Foreskin melanocyte (primary cell): ENCODE measurements at places on chromosomes 16 and 17.

GRCh38 chr16:50712956-50713355, 19.6 kb downstream of the NOD2 start:
- DNase-seq = no peak

- peak; percentile 24 for DNase-seq
Observed at GRCh38 chr17:55340686-55341085, 75.9 kb downstream of the HLF start.

DNA sequence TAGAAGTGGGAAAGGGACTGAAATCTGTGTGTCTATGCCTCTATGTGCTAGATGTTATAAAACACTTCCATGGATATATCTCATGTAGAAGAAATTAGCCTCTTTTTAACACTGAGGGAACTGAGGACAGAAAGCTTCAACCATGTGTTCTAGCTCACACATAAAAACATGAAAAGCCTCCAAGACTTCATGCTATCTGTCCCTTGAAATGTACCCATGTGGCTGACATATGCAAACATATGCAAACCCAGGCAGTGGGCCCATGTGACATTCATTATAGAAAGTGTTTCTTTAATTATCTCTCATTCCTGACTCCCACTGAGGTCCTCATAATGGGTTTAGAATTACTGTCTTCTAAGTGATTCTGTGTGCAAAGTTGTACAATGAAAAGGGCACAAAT, 134.7 kb upstream of the MAF start:
- DNase-seq = no peak

DNA sequence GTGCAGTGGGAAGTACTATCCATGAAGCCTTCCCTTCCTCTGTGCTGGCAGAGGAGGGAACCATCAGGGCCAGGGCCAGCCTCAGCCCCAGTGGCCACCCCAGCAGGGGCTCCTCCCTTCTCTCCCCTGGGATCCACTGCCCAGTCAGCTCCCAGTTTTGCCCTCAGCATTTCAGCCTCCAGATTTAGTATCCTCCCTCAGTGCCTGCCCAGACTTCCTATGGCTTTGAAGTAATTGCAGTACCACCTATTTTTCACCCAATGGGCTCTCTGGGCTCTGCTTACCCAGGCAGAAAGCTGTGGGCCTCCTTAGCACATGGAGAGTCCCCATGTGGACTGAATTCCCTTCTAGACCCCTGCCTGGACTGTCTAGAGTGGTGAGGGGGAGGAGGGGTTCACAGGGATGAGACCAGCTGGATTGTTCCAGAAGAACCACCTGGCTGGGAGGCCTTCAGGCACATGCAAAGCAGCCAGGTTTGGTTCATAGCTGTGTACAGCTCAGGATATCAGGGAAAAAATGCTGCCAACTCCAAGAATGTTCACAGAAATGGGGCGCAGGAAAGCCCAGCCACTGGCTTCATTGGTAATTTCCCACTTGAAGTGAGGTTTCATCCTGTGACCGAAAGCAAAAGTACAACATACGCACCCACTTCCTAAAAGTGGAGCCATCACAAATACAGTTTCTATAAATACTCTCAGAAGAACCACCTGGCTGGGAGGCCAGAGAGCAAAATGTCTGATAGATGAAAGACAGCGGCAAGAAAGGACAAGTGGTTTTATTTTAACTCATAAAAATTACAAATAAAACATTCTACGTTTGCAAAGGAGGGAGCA, 15.2 kb upstream of the HERPUD1 start:
- no peak for DNase-seq

DNA sequence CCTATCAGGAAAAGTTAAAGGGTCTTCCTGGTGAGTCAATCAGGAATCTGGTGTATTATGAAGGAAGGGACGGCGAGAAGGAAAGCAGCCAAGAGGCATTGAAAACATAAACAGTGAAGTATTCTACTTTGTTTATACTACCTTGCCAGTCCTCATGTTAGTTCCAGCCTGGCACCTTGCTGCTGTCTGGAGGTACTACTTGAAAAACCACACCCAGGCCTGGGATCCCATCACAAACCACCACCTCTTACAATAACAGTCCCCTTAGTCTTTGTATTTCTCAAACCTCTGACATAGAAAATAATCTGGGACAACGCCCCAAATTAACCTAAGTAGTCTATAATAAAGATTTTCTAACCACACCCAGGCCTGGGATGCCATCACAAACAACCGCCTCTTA, 676.7 kb upstream of the SOX9 start:
- no peak for DNase-seq

DNA sequence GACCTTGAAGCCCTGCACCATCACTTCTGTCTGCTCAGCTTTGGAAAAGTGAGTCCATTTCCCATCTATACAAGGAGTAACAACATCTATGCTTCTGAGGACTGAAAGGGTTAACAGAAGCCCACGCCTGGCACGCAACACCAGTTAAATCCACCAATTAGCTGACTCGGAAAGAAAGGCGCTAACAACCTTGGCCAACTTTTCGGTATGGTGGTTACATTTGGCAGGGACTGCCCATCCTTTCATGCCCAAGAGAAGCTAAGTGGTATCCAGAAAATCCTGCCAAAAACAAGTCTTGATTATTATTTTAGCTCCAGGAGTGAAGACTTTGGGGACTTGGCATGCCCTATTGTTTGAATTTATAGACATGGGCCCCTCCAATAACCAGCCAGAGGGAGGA, 202.3 kb upstream of the RPL38 start:
- no peak for DNase-seq

DNA sequence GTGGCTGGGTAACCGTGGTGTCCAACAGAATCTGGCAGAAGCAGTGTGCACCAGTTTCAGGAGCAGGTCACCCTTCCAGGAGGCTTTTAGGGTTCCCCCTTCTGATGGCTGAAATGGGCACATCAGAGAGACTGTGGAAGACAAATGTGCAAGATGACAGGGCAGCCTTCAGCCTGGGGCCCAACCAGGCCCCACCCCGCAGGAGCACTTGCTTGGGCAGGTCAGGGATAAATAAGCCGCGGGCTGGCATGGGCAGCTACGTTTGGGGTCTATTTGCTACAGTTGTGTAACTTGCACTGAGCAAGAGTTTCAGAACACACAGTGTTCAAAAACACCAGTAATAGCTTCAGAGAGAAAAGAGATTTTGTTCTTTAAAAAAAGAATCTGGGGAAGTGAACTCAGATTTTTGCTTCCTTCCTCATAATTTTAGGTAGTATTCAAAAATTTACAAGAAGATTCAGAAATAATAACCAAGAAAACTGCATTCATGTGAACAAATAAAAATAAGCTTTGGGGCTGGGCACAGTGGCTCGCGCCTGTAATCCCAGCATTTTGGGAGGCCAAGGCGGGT, 44.9 kb upstream of the BAHCC1 start:
- no peak for DNase-seq

DNA sequence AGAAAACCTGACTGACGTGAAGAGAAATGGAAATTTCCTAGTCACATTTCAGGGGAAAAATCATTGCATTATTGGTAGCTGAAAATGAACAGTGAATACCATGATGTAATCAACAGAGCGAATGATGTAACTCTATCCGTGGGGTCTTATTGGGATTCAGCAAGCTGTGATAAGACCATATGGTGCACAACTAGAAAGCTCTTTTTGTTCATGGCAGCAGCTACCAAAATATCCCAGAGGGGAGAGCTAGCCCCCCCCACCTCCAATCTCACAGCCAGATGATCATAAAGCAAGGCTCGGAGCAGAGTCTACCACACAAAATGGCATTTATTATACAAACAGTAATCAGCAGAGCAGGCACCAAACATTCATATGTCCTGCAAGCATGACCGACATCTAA, 22.2 kb upstream of the DNAH17 start:
- DNase-seq = no peak

- DNase-seq = no peak
Observed at GRCh38 chr16:67001726-67002125, 13.3 kb downstream of the CES4A start.

DNA sequence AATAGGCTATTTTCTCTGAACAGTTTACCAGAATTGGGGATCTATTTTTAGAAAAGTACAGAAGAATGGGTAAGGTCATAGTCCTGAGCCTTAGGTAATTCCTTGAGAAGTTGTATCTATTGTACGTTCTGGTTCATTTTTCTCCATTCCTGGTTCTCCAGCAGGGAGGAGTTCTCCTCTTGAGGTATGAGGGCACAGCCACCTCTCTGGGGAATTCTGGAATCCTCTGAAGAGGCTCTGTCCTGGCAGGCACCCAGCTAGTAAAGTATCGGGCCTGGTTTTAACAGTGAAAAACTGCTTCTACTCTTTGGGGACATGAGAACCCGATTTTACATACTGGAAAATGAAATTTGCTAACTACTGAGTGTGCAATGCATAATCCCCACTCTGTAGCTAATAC, 19.6 kb upstream of the PMFBP1 start:
- DNase-seq = no peak

- DNase-seq = peak; percentile 31
Observed at GRCh38 chr17:59105852-59106462, 723 bp downstream of the TRIM37 start.

DNA sequence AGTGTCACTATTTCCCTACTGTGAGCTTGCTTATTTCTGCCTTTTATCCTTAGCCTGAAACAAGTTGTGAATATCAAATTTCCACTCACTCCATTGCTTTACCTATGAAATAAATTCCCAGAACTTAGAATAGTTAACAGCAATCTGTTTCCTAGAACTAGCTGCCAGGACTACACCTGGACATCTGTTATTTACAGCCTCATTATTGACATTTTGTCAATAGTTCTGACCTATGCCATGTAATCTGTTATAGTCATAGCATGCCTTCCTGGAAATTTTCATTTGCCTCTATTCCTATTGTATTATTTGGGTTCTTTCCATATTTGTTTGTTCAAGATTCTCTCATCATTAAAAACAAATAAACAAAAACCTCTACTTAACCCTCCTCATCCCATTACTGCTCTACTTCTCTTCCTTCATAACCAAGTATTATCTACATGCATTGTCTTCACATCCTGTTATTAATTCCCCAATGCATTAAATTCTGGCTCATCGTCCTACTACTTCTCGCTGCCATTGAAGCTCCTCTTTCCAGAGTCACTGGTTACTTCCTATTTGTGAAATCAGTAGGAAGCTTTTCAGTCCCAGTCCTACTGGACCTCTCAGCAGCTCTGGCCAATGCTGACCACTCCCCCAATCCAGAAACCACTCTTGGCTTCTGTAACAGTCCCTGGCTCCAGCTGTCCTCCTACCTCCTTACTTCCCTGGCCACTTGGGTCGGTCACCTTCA, 55.3 kb downstream of the PIGL start:
- no peak for DNase-seq

DNA sequence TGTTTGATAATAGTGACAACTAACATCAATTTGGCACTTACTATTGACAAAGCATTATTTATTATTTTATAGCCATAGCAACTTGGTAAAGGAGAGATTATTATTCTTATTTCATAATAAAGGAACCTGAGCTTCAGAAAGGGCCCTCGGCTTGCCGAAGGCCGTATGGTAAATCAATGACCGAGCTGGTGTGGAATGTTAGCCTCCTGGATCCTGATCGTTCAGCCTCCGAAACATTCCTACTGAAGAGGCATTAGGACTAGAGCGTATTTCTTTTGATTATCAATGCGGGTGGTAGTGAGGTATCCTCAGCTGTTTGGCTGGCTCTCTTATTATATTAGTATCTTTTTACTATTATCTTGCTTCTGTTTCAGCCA, 199.3 kb upstream of the TBX2 start:
- DNase-seq = no peak

DNA sequence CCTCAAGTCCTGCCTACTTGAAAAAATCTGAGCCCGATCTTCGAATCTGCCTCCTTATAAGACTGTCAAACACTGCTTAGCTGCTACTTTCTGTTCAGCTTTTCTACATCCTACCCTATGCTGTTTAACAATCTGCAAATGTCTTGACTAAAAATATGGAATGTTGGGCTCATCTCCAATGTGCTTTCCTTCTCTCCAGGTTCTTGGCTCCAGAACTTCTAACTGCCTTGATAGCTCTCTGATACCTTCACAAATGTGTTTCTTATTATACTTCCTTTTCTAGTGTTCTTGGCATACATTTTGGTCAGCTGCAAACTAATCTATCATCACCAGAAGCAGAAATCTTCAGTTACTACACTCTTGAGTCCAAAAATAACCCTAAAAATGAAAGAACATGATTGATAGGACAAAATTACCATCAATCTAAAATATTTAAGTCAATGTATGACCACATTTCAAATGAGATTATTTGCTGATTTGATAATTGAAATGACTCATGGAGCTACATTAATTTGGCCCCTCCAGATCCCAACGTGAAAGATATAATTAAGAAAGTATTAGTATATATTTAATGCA, 372.3 kb upstream of the MON1B start:
- no peak for DNase-seq

DNA sequence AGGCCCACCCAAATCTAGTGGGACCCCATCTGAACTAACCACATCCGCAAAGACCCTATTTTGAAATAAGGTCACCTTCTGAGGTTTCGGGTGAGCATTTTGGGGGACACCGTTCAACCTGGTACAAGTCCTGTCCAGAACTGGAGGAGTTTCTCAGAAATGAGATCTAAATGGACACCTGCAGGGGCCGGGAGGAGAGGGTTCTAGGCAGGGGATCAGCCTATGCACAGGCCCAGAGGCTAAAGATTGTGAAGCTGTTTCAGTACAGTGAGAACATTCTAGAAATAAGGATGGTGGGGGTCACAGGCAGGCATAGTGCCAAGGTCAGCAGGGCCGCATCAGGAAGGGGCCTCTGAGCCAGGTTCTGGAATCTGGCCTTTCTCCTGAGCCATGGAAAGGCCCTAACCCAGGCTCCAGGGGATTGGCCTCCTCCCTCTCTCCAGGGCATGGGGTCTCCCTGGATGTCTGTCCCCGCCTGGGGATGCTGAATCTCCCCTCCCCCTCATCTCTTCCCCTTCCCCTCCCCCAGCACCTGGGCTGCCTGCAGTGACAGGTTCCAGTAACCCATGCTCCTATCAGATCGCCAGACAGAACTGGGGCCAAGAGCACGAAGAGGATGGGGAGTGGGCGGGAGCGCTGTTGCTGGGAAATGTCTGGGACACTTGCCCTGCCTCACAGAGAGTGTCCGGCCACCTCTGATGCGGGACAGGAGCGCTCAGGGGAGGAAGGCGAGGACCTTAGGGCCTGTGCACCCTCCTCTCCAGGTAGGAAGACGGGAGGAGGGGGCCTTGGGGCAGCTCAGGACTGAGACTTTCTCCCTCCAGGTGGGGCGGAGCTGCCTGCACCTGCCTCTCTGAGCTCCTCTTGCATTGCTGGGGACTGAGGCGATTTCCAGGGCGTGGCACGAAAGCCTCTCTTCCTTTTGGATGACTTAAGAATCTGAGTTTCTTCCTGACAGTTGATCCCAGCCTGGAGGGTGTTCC, 321.4 kb upstream of the TNRC6C start:
- no peak for DNase-seq

GRCh38 chr16:4048481-4048880, 67.8 kb downstream of the ADCY9 start:
- no peak for DNase-seq

GRCh38 chr17:67074781-67075180, 30.4 kb downstream of the CACNG1 start:
- DNase-seq = no peak

- DNase-seq = no peak
Observed at GRCh38 chr17:72342061-72342460, 221.2 kb downstream of the SOX9 start.

DNA sequence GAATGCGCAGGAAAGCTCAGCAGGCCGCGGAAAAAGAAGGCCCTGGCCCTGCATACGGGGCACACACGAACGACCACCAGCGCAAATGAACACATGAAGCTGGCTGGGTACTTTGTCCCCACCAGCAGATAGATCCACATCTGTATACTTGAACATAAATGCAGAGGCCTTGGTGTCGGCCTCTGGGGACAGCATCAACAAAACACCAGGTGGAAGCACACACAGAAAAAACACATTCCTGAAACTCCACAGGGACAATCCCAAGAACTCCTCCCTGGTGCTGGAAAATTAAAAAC, 606 bp upstream of the ZBTB4 start:
- DNase-seq = no peak

GRCh38 chr17:17815436-17816200, 21.2 kb downstream of the SREBF1 start:
- no peak for DNase-seq
